ENCODE measurements at places on chromosomes 4 and X.

DNA sequence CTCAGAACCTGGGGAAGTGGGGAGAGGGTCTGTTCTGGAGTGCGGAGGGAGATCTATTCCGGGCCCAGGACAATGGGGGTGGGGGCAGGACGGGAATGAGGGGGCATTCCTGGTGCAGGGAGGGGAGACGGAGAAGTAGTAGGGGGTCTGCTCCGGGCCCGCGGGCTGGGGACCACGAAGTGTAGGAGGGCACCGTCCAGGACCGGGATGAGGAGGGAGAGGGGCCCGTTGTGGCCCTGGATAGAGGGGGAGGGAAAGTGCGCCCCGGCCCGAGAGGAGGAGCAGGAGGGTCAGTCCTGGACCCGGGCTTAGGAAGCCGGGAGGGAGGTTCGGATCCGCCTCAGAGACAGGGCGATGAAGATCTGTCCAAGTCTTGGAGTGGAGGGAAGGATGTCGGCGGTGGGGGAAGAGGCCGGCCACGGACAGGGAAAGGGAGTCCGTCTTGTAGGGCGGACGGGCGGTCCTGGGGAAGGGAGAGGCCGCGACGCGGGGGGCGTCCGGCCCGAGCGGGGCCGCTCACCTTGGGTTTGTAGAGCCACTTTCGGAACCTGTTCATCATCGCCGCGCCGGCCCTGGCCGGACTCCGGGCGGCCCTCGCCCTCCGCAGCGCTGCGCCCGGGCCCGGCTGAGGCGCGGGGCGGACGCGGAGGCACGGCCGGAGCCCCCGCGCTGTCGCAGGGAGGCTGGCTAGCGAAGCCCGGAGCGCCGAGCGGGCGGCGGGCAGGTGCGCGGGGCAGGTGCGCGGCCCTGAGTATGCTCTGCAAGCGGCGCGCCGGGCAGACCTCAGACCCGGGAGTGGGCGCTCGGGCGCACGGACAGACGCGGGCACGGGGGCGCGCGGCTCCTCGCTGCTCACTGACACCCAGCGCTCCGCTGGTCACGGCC is at the start of gene ZFYVE28:
ZFYVE28 (minus strand) TSS at position 881 of the 885 bp plus-strand sequence; CDS start at position 559, 322 bp downstream.
- DNase-seq = peak; percentile 36

GRCh38 chr4:185998791-185999190 is 70.2 kb upstream of the TLR3 start:
- DNase-seq = no peak

- DNase-seq = peak; percentile 93
Observed at GRCh38 chr4:13980317-13981310, 353.1 kb upstream of the BOD1L1 start.

DNA sequence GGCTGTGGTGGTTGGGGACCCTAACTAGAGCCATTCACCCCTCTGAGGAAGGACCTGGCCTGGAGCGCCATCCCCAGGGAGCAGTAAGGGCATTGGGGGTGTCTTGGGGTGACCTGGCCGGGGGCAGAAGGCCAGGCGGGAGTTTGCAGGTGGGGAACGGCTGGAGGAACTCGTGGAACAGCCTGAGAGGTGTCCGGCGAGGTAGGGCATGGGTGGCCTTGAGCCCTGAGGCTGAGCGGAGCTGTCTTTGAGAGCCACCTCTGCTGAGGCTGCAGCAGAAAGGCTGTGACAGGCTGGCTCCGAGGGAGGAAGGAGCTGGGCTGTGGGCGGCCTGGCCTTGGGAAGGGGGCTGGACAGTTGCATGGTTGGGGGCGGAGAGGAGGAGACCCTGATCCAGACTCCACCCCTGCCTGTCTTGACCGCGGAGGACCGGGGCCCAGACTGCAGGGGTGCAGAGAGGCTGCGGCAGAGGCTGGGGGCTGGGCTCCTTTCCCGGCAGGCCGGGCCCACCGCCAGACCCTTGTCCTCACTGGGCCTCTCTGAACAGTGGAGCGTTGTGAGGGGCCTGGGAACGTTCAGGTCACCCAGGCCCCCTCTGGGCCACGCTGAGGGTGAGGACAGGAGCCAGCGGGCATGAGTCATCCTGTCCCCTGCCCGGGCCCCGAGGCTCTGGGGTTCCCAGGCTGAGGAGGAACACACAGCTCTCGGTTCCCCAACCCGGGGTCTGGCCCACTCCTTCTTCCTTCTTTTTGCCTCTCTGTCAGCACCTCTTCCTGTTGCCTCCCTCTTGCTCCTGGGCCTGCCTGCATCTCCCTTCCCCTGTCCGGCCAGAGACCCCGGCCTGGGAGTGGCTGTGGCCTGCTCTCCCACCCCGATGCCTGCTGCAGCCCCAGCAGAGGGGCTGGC is 8.1 kb downstream of the SH3BP2 start:
- DNase-seq = peak; percentile 70

DNA sequence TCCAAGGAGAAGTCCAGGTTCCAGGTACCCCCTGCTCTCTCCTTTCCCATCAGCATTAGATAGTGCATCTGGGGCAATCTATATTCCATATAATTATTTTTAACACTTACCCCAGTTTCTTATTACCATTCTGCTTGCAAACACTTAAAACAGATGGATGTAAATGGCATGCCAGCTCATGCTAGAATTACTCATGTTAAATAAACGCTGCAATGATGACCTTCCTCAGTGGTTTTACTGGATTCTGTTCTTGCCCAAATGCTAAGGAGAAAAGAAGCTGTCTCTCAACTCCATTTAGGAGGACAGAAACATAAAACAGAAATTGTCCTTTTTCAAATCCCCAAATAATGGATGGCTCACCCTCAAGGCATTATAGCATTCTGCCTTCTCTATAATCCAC is 161.1 kb downstream of the NLGN4X start:
- peak; percentile 38 for DNase-seq

GRCh38 chrX:72569786-72570185 is 2.9 kb downstream of the HDAC8 start:
- DNase-seq = peak; percentile 72

DNA sequence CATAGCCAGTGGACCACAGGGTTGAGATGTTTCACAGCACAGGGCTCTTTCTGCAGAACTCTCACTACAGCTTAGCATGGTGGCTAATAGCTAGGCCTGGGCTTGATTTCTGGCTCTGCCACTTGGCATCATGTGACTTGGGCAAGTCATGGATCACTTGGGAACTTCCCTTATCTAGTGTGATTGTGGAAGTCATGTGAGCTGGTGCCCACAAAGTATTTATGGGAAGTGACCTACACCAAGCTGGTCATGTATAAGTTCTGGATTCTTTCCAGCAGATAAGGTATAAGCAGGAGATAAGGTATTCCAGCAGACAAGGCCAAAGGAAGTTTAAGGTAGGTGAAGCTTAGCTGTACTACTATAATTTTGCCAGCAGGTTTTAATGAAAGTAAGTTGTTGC is 61.0 kb downstream of the REELD1 start:
- DNase-seq = no peak

DNA sequence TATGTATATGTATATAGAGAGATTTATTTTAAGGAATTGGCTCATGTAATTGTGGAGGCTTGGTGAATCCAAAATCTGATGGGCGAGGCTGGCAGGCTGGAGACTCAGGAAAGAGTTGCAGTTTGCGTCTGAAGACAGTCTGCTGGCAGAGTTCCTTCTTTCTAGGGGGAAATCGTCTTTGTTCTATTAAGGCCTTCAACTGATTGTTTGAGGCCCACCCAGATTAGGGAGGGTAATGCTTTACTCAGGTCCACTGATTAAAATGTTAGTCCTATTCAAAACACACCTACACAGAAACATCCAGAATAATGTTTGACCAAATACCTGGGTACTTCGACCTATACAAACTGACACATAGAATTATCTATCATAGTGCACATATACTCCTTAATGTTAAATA is 149.5 kb downstream of the NAA11 start:
- no peak for DNase-seq

DNA sequence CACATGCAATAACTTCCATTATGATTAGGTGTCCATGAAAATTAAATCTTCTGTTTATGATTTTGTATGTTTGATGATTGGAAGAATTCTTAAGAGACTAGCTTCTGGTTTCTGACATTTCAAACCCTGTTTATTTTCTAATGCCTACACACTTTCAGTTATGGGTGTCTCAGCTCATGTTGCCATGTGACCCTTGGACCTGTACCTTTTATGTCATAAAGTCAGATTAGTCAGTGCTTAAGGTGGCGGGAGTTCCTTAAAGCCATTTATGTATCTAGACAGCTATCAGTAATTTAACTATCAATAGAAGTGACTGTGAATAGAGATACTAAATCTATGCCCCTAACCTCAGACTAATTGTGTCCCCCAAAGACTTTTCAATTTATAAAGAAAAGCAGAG is 155.6 kb downstream of the GBA3 start:
- DNase-seq = no peak

GRCh38 chr4:75922588-75922987 is 18.2 kb downstream of the NAAA start:
- DNase-seq = no peak

GRCh38 chr4:7845493-7846128 is 94.0 kb downstream of the AFAP1 start:
- no peak for DNase-seq

DNA sequence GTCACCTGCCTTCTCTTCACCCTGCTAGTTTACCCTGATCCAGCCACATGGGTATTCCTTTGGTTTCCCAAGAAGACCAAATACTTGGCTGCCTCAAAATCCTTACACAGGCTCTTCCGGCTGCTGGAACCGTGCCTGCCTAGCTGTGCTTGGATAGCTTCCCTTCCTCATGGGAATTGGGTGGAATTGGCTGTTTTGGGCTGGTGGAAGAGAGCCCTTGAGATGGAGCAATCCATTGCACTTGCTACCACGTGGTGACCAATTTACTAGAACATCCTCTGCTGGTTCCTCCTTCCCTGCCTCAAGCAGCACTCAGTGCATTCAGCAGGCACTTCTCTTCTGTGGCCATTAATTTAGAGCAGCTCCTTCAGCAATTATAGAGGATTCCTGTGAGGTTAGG is 119.3 kb upstream of the AP1S2 start:
- DNase-seq = no peak

DNA sequence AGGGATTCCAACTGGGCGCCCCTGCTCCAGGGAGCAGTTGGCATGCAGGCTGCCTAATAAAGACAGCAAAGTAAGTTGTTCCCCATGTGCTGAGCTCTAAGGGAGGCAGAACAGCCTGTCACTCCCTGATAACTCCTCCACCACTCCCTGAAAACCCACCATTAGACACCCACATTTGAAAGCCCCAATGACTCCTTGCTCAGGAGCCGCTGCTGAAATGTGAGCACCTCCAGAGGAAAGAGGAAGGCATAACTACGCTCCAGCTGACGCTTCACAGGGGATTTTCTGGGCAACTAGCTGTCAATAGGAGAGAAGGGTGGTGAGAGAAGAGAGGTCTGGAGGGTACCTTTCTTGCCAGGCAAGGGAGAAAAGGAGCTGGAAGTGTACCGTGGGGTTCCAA is 62.5 kb downstream of the NPY1R start:
- DNase-seq = no peak

DNA sequence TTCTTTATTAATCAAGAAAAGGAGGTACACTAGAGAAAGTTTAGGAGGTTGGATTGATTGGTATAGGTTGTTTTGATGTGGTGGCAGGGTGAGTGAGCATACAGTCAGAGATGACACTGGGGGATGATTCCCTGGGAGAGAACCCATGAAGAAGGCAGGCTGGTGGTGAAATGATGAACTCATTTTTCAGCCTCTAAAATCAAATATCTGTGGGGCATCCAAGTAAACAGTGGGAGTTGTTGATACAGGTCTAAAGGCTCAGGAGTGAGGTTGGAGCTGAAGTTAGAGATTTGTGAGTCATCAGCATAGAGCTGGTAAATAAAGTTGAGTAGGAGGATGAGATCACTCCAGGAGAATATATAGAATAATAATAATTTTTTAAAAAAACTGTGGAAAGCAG is 10.0 kb upstream of the AP1S2 start:
- DNase-seq = no peak

Measured in foreskin fibroblast (primary cell).